Thoracic aorta (tissue), 2 donors: ENCODE measurements at places on chromosomes 11 and 22.

- DNase-seq, result no peak
- peak overlapping the region; percentile 38 for H3K4me3 ChIP-seq
- peaks cover 23% of the 10 kb centered on the region for H3K4me1 ChIP-seq
- H3K27me3 ChIP-seq, result no peaks in the 10 kb centered on the region
Measured at GRCh38 chr11:121958323-121958970, 157.6 kb downstream of the BLID start.

DNA sequence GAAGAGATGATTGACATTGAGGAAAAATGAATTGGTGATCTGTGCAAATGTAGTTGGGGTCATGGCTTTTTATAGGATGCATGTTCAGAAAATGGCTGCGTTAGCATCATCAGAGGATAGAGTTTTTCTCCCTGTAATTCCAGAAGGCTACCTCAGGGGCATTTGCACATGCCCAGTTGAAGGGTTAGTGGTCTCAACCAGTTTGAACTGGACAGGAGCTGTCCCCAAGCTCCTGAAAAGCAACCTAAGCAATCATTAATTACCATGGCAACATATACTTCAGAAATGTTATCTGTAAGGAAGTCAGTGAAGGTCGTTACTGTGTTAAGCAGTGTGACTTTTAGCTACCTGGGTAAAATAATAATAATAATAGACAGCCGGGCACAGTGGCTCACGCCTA is 29.3 kb downstream of the TUG1 start:
- H3K36me3 ChIP-seq, result no peaks in the 10 kb centered on the region
- H3K4me1 ChIP-seq, result peaks cover 29% of the 10 kb centered on the region
- H3K27me3 ChIP-seq, result no peaks in the 10 kb centered on the region
- no peak overlapping the region for H3K27ac ChIP-seq
- no peak for DNase-seq

DNA sequence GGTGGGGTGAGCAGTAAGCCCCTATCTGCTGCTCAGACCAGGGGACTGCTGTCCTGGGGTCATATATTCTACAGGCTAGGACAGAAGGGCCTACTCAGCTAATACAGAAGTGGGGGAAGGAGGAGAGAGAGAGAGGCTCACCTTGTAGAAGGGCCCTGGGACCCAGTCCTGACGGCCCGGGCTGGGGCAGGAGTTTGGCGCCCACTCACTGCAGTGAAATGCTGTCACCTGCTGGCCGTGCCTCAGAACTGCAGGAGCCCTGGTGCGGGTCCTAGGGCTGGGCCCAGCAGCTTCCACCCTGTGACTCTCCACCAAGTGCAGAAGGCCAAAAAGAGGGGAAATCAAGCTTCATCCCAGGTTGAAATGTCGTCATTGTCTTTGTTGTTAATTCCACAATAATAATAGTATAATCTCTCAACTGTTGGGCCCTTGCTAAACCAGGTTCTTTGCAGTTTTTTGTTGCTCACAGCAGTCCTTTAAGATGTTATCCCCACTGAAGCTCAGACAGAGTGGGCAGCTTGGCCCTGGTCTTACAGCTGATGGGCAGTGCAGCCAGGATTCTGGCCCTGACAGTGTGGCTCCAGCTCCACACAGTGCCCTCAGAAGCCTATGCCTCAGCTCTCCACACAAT is 29.6 kb downstream of the TRIM29 start:
- H3K4me3 ChIP-seq, result no peak overlapping the region
- no peaks in the 10 kb centered on the region for H3K27me3 ChIP-seq
- no peaks in the 10 kb centered on the region for H3K4me1 ChIP-seq
- H3K36me3 ChIP-seq, result no peaks in the 10 kb centered on the region
- no peak overlapping the region for H3K27ac ChIP-seq

GRCh38 chr11:94511932-94512781 is at the start of gene C11orf97:
Gene C11orf97 (plus strand): TSS chr11:94512461. CDS start chr11:94512529, 68 bp downstream.
- H3K27me3 ChIP-seq, result no peaks in the 10 kb centered on the region
- no peak within 1 kb of the TSS for H3K27ac ChIP-seq
- H3K4me1 ChIP-seq, result no peaks in the 10 kb centered on the region
- H3K36me3 ChIP-seq, result no peaks in the 10 kb centered on the region

DNA sequence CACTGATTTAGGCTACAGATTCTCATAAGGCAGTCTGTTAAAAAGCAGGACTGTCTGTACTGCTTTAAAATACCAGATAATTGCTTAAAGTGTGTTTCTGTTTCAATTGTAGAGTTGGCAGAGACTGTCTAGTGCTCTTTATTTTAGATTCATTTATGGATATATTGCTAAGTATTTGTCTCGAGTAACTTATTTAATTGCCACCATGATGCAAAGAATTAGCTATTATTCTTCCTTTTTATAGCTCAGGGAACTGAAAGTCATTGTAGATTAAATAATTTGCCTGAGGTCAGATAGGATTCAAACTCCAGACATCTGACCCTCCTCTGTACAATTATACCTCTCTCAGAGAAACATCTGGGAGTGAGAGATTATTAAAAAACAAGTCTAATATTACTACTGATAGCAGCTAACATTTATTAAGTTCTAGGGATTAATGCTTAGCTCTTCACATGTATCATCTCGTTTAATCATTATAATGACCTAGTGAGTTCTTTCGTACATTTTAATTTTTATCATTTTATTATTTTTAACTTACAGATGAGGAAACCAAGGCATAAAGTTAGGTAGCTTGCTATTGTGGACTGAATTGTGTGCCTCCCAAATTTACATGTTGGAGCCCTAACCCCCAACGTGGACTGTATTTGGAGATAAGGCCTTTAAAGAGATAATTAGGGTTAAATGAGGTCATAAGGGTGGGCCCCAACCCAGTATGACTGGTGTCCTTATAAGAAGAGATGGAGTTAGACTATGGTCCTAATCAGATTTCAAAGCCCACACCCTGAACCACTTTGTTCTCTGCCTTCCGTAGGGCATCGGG is 19.7 kb upstream of the RAG2 start:
- H3K27ac ChIP-seq, result no peak overlapping the region
- H3K4me3 ChIP-seq, result no peak overlapping the region
- no peaks in the 10 kb centered on the region for H3K27me3 ChIP-seq
- H3K4me1 ChIP-seq, result peaks cover 9% of the 10 kb centered on the region

DNA sequence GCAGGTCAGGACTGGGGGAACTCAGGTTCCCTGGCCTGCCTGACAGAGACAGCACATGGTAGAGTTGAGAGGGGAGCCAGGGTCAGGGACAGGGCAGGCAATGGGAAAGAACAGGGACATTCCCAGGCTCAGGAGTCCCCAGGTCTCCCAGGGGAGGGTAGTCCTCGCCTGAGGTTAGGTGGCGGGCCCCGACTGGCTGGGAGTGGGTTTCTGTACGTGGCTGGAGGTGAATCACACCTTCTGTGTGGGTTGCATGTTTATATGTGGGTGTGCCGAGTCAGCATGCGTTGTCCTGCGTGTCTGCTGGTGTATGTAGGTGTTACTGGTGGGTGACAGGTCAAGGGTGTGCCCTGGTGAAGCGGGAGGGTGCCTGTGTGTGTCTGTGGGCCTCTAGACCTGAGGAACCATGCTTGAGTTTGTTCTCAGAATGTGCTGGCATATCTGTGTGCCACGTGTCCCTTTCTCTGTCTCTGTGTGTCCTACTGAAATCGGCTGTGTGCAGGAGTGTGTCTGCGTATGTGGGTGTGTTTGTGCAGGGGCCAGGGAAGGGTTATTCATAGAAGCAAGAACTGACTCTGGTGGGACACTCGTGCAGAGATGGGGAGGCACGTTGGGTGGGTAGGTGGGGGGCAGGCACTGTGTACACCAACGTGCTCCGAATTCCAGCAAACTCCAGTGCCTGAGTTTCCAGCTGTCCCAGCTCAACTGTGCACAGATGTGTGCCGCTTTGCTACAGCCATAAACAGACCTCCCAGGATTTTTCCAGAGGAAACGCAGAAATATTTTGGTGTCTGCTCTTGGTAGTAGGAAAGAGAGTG is 23.8 kb upstream of the OAF start:
- no peaks in the 10 kb centered on the region for H3K36me3 ChIP-seq
- H3K4me1 ChIP-seq, result no peaks in the 10 kb centered on the region
- H3K27ac ChIP-seq, result no peak overlapping the region
- H3K4me3 ChIP-seq, result no peak overlapping the region
- no peak for DNase-seq

DNA sequence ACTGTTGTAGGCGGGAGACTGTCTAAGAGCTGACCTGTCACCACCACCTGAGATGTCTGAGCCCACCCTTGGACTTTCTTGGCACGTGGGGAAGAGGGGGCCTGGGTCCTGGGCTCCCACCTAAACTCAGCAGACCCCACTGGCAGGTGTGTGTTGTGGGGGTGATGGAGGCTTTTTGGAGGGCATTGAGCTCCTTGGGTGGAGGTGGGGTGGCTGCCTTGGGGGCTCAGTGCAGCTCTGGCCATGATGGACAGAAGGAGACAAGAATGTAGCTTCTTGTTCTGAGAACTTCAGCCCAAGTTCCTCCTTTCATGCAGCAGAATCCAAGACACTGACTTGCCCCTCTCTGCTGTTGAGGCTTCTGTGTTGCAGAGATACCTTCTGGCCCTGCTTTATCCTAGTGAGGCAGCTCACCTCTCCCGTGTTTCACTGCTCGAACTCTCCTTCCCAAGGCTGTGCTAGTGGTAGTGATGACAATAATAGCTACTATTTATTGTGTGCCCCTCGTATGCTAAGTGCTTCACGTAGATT is 116.6 kb upstream of the OR4B1 start:
- no peak overlapping the region for H3K27ac ChIP-seq
- peaks cover 17% of the 10 kb centered on the region for H3K4me1 ChIP-seq
- no peaks in the 10 kb centered on the region for H3K36me3 ChIP-seq
- H3K27me3 ChIP-seq, result no peaks in the 10 kb centered on the region
- DNase-seq, result no peak

GRCh38 chr11:77276271-77276670 is 25.2 kb downstream of the GDPD4 start:
- no peak overlapping the region for H3K4me3 ChIP-seq
- H3K27ac ChIP-seq, result no peak overlapping the region
- no peaks in the 10 kb centered on the region for H3K27me3 ChIP-seq
- no peak for DNase-seq
- H3K36me3 ChIP-seq, result no peaks in the 10 kb centered on the region
- no peaks in the 10 kb centered on the region for H3K4me1 ChIP-seq

DNA sequence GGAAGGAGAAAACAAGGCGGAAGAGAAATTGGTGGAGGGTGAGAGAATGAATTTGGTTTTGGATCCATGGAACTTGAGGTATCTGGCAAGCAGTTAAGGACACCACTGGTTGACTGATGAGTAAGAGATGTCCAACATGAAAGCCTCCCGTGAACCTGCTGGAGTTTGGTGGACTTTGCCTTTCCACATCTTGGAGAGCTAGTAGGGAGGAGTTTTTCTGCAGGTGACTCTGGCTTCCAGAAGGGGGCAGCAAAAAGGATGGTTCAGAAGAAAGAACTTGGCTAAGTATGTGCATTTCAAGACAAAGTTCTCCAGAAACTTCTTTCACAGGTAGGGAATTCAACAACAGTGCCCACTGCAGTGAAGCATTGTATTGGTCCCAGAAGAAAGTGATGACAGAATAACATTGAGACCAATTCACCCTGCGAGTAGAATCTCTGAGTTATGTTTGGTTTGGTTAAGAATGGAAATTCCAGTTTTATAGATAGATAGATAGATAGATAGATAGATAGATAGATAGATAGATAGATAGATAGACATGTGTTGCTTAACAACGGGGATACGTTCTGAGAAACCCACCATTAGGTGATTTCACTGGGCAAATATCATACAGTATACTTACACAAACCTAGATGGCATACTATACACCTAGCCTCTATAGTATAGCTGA is 28.5 kb downstream of the DCDC1 start:
- H3K4me1 ChIP-seq, result no peaks in the 10 kb centered on the region
- no peaks in the 10 kb centered on the region for H3K36me3 ChIP-seq
- DNase-seq, result no peak
- H3K27ac ChIP-seq, result no peak overlapping the region
- no peak overlapping the region for H3K4me3 ChIP-seq

DNA sequence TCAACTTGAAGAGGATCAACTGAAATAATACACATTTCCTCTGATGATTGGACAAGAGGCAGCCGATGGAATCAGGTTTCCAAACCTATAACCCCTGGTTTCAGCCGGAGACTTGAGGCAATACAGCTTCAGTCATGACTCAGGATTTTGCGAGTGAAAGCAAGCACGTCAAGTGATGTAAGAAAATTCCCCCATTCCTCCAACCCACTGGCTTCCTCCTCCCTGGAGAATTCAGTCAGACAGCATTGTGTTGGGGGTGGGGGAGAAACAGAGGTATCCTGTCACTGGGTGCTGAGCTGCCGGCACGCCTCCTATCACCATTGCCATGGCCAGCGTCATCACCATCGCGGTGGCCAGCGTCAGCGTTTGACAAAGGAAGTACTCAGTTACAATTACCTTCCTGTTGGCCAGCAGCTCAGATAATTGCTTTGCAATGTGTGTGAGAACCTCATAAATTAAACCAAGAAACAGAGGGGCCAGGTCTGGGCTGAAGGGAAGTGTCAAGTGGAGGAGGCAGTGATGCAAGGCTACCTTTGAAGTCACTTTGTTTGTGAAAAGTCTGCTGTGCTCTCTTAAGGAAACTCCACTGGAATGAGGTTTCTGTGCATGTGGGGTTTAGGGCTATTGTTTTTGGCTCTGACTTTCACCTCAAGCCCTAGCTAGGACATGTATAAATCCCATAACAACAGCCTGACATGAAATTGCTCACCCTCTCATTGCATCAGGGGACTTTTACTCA is 50.2 kb downstream of the LIF start:
- H3K27ac ChIP-seq, result peak overlapping the region; percentile 71
- DNase-seq, result peak; percentile 63
- H3K4me1 ChIP-seq, result peaks cover 10% of the 10 kb centered on the region

- H3K27ac ChIP-seq, result no peak overlapping the region
- no peak overlapping the region for H3K4me3 ChIP-seq
- DNase-seq, result no peak
Measured at GRCh38 chr22:40739721-40740120, 60.4 kb downstream of the MCHR1 start.

- no peak for DNase-seq
- H3K27ac ChIP-seq, result no peak overlapping the region
- peaks cover 12% of the 10 kb centered on the region for H3K4me1 ChIP-seq
- H3K27me3 ChIP-seq, result no peaks in the 10 kb centered on the region
- H3K4me3 ChIP-seq, result no peak overlapping the region
- peaks cover 20% of the 10 kb centered on the region for H3K36me3 ChIP-seq
Measured at GRCh38 chr11:690738-691633, 4.0 kb downstream of the DEAF1 start.

DNA sequence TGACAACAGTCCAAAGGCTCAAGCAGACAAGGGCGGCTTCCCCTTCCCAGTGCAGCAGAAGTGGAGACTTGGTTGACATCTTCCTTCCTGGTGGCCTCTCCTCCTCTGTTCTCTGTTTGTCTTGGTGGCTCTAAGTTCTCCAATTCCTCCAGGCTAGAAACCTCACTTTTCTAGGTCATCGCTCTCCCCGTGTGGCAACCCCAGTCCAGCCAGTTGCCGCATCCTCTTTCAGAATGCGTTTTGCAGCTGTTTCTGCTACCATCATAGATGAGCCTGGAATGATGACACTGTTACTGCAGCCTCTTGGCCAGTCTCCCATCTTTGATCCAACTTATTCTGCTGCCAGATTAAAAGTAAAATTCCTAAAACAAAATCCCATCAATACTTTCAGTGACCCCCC is 201.5 kb downstream of the TRIM29 start:
- no peak overlapping the region for H3K4me3 ChIP-seq
- no peaks in the 10 kb centered on the region for H3K36me3 ChIP-seq
- H3K27me3 ChIP-seq, result no peaks in the 10 kb centered on the region
- DNase-seq, result no peak
- H3K27ac ChIP-seq, result no peak overlapping the region
- H3K4me1 ChIP-seq, result no peaks in the 10 kb centered on the region

GRCh38 chr11:27201454-27202302 is 161.1 kb downstream of the BBOX1 start:
- H3K4me1 ChIP-seq, result peaks cover 5% of the 10 kb centered on the region
- DNase-seq, result peak; percentile 15
- no peaks in the 10 kb centered on the region for H3K36me3 ChIP-seq
- H3K4me3 ChIP-seq, result no peak overlapping the region
- no peaks in the 10 kb centered on the region for H3K27me3 ChIP-seq
